AG09309 (cell line): ENCODE measurements at places on chromosomes 3 and 15.

DNA sequence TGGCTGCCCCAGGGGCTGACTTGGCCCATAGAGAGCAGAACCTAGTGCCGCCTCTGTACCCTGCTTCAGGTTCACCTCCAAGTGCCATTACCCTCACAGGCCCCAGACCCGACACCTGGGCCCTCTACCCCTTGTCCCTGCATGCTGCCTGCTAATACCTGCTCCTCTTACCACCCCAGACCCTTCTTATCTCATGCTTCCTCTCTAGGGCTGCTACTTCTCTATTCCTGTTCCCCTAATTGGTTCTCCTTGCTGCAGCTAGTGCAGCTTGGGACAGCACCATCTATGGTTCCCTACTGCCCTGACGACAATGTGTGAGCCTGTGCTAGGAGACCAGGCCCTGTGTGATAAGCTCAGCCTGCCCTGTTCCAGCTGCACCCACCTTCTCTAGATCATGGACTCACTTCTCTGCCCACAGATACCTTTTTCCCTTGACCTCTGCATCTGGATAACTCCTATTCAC is 15.3 kb downstream of the HDAC11 start:
- no peak for DNase-seq

GRCh38 chr3:145450018-145450682 is 710.8 kb downstream of the PLOD2 start:
- DNase-seq = no peak

DNA sequence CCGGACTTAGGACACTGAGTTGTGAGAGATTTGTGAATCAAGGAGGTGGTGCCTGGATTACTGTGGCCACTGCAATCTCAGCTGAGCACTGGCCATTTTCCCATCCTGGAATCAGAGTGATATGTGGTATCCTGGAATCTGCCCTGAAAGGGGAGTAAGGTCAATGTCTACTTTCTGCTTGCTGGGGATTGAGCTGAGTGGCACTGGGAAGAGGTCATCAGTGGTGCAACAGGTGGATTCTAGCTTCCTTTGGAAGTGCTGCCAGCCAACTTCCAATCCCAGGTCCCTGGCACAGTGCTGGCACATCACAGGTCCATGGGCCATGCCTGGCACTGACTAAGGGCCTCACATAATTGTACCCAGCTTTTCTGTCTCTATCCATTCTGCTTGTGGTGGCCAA is 20.6 kb upstream of the TSEN2 start:
- DNase-seq = no peak

DNA sequence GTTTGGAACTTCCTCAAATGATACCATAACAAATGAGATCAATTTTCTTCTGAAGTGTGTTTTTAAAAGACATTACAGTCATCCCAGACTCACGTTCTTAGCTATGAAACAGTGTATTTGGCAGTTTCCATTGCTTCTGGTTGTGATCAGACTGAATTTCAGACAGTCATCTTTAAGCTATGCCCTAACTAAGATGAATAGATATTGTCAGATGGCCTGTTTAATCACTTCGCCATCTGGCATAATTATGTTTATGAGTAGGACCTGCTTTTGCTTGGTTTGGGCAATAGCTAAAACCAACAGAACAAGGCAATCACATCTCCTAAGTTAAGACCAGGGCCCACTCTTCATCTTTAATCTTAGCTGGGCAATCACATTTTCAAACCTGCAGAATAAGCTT is 313.1 kb downstream of the SV2B start:
- DNase-seq = no peak

DNA sequence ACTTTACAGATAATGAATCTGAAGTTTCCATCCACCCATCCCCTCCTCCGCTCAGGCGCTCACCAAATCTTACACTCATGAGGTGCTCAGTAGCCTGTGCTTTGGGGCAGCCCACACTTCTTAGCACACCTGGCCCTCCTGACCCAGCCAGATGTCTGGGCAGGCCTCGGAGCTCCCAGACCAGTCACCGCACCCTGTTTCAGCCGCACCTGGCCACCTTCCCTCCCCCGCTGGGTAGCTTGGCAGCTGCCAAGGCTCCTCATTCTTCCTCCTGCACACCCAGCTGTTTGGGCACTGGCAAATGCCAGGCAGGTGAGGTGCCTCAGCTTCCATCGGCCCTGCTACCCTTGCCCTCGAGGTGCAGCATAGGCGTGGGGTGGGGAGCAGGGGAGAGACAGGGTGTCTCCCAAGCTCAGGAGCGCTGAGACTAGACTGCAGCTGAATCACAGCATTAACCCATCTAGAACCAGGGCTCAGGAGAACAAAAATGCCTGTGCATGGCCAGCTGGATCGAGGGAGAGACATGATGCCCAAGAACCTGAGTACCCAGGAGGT is 45.8 kb downstream of the CDC25A start:
- no peak for DNase-seq

DNA sequence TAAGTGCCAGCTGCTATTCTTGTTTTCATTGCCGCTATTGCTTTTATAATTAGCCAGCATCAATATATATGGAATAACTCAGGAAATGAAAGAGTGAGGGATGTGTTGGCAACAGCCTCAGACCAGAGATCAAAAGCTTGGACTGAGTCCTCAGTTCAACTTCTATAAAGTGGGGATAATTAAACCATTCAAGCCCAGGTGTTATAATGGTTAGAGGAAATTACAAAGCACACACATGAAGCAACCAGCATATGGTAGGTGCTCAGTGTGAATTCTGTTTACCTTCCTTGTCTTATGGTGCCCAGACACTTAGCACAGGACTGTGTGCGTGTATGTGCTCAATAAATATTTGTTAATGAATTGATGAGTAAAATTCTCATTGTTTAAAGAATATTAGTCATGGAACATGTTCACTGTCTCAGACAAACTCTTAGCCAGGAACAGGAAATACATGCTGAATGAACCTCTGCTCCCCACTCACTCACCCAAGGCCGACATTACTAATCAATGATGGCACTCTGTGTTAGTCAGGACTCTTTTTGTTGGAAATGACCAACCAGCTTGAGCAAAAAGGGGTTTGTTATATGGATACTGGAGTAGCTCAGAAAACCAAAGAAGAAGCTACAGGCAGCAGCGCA is 16.7 kb upstream of the CCDC174 start:
- no peak for DNase-seq

GRCh38 chr3:127274200-127274760 is 13.6 kb downstream of the PRR20G start:
- DNase-seq = no peak

GRCh38 chr15:80932989-80933388 is 56.6 kb downstream of the MESD start:
- DNase-seq = no peak

GRCh38 chr15:66780172-66780972 is 78.3 kb downstream of the SMAD6 start:
- no peak for DNase-seq

GRCh38 chr3:32305361-32305876 is 66.9 kb downstream of the CMTM8 start:
- no peak for DNase-seq

DNA sequence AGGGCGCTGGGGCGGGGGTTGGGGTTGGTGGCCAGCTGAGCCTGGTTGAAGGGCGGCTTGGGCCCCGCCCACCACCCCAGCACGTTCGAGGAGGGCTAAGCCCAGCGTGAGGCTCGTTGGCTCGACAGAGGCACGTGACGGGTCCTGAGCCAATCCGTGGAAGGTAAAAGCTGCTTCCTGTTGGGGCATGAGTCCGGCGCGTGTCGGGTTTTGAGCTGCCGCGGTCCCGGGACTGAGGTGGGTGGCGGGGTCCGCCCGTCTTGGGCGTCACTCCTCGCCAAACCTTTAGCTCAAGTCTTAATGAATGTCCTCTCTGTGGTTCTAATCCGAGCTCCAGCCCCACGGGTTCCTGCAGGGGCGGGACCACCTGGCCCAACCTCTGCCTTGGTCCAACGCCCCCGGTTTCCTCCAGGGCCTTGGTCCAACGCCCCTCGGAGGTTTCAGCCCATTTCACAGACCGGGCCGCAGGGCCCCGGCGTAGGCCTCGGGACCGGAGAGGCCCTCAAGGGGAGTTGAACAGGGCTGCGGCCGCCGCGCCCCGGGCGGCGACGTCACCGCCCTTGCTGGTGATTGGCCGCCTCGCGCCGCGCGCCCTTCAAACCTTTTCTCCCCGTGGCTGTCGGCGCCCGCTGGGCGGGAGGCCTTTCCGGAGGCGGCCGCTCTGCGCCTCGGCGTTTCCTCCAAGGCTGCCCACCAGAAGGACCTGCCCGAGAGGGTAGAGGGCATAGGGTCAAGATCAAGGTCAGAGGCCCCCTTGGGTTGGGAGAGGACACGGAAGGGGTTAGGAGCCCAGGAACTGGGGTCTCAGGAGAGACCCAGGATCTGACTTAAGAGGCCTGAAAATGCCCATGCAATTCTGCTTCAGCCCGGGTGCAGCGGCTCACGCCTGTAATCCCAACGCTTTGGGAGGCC is at the start of gene RCCD1:
TSS of gene RCCD1 (plus strand) at position 173 of the 912 bp plus-strand sequence. CDS start 1,851 bp downstream, outside the sequence.
- peak; percentile 62 for DNase-seq

DNA sequence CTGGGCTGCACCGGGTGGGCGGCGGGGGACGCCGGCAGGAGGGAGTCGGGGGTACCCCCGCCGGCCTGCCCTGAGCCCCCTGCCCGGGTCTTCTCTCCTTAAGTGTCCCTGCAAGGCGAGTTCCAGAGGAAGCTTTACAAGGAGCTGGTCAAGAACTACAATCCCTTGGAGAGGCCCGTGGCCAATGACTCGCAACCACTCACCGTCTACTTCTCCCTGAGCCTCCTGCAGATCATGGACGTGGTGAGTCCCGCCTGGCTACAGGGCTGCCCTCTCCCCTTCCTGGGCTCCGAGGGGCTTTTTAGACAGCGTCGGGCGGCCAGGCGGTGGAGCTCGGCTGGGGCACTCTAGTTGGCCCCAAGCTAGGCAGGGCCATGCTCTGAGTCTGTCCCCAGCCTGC is 480 bp downstream of the CHRNA7 start:
- DNase-seq = no peak

DNA sequence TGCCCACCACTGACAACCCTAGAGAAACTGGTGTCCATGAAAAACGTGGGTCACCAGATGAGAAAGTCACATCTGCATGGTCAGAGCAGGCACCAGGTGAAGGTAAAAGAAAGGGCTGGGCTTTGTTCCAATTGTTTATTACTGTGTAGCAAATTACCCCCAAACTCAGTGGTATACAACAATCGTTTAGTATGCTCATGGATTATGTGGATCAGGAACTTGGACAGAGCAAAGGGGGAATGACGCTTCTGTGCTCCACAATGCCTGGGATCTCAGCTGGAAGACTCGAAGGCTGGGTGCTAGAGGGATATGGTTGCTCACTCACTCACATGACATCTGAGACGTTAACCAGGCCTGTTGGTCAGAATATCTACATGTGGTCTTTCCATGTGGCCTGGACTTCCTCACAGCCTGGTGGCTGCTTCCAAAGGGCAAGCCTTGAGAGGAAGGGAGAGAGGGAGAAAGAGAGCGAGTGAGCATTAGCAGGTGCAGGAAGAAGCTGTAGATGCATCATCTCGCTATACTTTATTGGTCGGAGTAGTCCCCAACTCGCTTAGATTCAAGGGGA is 44.9 kb downstream of the LPP start:
- DNase-seq = no peak
